ENCODE measurements at places on chromosomes 12 and 14. TPM values are rescaled to one million over a fixed set of nuclear protein-coding genes. Genes with fewer than 3 reads are reported as not detected.

The PMCH gene
- not detected for total RNA-seq

- peak; percentile 11 for DNase-seq
Measured at GRCh38 chr12:108312693-108313189, 26.4 kb downstream of the CMKLR1 start.

- DNase-seq, result no peak
Measured at GRCh38 chr12:107163413-107163812, 70.1 kb upstream of the CRY1 start.

GRCh38 chr12:13203034-13203922 lies 6.8 kb downstream of the EMP1 start:
- no peak for DNase-seq

DNA sequence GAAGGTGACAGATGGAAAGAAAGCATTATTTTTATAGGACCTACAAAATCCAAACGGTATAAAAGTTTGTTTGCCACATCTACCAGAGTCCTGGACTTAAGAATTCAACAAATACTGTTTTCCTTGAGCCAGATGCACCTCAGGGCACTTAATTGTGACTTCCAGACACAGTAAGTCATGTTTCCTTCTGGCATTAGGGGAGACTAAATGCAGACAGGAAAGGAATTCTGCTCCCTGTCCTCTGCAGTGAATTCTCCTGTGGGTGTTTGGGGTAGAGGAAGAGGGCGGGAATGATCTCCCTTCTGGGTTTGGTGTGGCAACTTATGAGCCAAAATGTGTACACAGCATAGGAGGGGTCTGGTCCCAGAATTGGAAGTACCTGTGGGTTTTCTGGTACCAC lies 93.9 kb upstream of the ZDHHC17 start:
- DNase-seq, result no peak

- no peak for DNase-seq
Measured at GRCh38 chr12:126385785-126386184, 1320.5 kb downstream of the AACS start.

DNA sequence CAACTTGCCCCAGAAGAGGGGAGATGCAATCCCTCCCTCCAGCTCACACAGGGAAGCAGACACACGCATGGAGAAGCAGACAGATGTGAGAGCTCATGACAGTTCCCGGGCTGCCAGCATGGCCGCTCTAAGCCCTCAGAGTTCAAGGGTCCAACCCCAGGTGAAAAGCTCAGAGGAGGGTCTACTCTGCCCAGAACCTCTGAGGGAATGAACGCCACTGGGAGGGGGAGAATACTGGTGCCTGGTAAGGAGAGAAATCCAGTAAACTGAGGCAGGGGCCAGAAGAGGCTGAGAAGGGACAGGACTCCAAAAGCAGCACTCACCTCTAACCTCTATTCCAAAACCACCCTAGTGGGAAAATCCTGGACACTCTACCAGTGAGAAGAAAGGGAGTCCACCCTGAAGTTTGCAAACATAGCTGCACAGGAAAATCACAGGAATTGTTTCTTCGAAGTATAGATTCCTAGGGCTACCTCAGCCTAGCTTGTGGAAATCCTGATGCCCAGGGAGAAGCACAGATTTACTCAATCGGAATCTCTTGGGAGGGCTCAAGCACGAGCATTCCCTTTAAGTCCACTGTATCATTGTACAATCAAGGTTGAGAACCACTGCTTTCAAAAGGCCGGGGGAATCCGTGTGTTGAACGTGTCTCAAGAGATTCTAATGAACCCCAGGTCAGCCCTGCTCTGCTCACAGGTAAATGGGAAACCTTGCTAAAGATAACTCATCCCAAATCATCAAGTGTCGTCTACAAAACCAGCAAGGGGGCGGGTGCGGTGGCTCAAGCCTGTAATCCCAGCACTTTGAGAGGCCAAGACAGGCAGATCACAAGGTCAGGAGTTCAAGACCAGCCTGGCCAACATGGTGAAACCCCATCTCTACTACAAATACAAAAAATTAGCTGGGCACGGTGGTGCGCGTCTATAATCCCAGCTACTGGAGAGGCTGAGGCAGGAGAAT lies 34.3 kb upstream of the PLEKHG6 start:
- DNase-seq, result no peak
